ENCODE measurements at places on chromosomes 3 and 15.
A peak's percentile ranks its signal among the peaks of the same experiment; 100 is the strongest.

- no peak for DNase-seq
Measured at GRCh38 chr3:141257961-141258360, 26.3 kb downstream of the PXYLP1 start.

DNA sequence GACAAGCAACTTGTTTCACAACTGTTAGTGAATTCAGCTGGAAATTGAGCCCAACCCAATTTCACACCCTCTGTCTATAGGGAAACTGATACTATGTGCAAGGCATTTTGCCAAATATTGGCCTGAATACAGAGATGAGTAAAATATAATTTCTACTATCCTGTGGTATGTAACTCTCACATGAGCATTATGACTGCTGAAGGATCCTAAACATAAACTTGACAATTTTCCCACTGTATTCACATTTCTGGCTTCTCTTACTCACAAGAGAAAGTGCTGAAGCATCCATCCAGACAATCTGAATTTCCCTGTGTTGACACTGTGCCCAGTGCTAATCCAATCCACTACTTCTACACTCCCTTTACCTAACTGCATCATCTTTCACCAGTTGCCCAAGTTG, 28.4 kb downstream of the SERPINI2 start:
- no peak for DNase-seq

- no peak for DNase-seq
Measured at GRCh38 chr15:85388566-85389305, 8.3 kb downstream of the AKAP13 start.

DNA sequence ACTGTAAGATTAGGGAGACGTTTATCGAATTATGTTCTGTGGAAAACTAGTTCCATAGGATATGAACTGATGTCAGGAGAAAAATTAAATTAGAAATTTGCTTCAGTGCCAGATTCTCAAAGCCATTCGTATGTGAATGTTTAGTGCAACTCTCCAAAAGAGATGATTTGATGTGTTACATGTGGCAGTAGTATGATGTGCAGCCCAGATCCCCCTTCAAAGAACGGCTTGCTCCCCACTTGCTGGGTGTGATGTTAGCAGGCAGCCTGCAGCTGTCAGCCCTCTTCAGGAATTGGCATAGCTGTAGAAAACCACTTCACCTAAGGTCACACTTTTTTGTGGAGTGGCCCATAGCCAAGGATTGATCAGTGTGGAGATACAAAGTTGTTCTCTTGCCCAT, 127.0 kb upstream of the CCDC54 start:
- no peak for DNase-seq

DNA sequence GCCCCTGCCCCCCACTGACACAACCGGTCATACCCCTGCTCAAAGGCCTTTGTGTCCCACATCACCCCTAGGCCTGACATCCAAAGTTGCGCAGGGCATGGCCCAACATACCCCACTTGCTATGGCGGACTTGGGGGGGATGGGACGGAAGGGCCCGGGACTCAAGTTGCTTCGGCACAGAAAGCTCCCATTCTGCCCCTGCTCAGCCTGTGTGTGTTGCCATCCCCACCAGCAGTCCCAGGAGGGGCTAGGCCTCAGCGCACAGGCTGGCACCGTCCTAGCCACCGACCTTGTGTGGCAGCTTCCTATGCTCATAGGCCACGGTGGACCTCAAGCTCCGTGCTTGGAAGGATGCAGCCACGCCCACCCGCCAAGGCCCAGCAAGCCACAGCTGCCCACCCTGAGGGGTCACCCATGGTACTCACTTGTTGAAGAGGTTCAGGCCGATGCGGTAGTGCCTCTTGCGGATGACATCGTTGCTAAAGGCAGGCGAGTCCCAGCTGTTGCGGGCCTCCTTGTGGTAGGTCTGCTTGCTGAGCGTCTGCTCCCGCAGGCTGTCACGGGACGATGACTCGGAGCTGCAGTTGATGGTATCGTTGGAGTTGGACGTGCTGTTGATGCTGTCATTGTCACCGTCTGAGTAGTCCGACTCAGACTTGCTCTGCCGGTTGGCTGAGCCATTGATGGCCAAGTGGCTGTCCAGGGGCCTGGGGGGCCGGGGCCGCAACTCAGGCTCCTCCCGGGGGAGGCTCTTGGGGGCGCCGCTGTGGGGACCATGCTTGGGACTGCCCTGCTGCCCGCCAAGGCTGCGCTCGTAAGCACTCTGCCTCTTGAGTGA, 93.9 kb upstream of the RPL32 start:
- no peak for DNase-seq

DNA sequence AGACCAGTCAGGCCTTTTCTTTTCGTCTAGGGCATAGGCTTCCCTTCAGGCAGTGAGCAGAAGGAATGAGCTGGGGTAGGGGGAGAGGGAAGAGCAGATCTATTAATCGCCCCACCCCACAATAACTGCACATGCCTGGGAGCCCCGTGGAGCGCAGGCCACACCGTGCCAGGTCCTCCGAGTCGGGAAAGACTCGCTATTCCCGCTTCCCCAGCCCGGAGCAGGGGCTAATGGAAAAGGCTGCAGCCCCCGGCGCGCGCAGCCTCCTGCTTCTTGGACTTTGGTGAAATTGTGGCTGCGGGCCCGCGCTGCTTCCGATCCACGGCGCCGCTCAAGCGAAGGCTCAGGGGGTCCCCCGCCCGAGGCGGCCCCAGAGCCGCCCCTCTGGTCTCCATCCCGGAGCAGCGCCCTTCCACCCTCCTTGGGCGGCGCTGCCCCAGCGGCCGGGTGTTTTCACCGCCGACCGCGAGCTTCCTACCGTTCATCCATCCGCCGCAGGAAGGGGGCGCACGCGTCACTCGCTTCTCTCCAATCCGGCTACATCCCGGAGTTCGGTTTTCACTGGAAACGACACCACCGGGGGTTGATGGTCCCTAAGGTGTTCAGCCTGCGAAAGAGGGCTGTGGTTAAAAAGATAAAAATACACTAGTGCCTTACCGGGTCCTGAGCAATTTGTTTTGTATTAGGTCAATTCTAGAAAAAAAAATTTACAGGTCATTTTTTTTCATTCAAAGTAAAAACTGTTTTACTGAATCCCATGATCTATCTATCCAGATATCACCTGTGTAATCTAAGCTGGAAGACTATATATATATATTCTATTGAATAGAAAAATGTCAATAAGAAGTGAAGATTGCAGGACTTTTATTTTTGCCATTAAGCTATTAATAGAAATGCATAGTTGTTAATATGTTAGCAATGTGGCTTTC, 4.4 kb upstream of the SYNM start:
- peak; percentile 75 for DNase-seq

GRCh38 chr15:43977072-43977884, 150.5 kb downstream of the WDR76 start:
- no peak for DNase-seq

DNA sequence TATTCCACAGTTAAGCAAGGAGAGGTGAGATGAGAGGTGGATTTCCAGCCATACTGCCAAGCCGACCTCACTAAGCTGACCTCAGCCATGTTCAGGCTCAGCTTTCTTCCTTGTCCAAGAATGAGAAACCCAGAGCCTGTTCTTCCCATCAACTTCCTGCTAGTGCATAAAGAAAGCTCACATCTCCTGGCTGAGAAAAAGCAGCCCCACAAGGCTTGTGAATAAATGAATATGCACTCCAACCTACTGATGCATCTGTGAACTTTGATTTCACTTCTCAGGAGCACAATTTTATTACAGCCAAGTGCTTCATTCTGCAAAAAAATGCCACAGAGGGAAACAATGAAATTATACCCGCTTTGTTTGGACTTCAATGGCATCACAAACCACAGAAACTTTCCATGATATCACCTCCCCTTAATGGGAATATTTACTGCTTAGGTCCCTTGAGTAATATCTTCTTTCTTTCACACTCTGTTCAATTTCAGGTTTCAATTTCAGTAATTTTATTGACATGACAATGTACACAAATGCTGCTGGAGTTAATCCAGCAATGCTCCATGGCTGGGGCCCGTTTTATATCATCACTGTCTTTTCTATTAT, 437.0 kb upstream of the PPP2R3A start:
- DNase-seq = no peak

DNA sequence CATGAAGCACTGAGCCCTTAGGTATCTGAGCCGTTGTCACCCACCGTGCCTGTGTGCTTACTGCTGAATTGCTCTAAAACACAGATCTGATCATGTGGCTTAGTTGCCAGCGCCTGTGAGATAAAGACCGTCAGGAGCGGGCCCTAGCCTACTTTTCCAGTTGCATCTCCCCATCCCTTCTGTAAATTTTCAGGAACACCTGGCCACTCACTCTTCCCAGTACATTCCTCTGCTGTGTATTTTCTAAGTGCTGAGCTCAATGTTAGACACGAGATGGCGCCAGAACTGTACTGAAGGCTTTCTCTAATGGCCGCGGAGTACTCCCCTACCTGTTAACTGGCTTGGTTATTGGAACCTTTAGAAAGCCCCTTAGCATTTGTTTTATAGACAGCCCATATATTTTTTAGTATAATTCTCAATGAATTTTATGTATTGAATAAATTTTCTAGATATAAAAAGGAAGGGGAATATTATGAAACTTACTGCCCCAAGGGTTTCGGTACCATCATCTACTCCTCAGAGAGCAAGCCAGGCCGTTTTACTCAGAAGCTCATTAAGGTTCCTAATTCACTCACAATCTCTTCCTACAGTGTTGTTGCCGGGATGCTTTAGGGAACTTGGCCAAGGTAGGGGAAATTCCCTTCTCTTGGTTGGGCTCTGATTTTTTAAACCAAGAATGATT, 16.7 kb upstream of the WNT7A start:
- peak; percentile 56 for DNase-seq

GRCh38 chr3:112644453-112644852, 3.5 kb upstream of the CCDC80 start:
- DNase-seq = no peak

- no peak for DNase-seq
Measured at GRCh38 chr3:10627884-10628572, 122.6 kb upstream of the ATP2B2 start.

DNA sequence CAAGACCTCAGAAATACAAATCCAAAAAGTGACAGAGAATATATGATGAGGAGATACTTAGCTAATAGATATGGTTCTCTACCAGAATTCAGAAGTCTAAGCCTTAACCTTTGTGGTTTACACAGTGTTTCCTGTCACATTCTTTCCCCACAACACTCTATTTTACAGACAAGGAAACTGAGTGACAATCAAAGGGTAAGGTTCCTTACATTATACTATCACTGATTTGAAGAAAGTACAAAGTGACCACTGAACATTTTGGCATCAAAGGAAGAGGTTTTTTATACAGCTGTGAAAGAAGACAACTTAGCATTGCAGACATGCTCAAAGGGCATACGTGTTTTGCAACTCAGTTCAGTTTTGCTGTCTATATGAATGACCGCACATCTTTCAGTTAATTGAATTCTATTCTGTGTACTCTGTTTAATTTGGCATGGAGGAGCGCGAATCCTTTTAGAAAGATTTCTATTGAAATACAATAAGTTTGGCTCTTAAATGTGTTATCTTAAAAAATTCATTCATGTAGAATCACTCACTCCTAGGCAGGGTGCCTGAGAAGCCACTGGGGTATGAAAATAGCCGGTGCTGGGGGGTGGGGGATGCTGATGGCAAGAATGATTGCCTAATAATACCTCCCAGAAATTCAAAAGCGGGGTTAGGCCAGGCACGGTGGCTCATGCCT, 66.5 kb upstream of the SKOR1 start:
- no peak for DNase-seq

- DNase-seq = peak; percentile 28
Measured at GRCh38 chr15:85854345-85855097, 59.8 kb upstream of the KLHL25 start.

- DNase-seq = no peak
Measured at GRCh38 chr3:163482695-163483094, 1595.6 kb downstream of the SI start.

DNA sequence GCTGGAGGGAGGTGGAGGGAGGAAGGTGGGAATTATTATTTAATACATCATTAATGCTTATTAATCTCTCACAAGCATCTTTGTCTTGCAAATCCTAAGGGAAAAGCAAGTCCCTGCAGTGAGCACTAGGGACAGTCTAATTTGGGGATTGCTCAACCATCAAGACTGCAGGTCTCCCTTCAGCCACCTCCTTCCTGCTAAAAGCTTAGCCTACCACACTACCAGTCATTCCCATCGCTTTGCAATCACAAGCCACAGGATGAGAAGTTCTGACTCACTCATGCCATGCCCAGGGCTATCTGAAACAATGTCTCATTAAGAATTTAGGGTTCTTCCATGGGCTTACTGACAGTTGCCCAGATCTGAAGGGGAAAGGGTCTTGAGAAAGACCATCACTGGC, 51.0 kb upstream of the EIF1B start:
- DNase-seq = no peak

DNA sequence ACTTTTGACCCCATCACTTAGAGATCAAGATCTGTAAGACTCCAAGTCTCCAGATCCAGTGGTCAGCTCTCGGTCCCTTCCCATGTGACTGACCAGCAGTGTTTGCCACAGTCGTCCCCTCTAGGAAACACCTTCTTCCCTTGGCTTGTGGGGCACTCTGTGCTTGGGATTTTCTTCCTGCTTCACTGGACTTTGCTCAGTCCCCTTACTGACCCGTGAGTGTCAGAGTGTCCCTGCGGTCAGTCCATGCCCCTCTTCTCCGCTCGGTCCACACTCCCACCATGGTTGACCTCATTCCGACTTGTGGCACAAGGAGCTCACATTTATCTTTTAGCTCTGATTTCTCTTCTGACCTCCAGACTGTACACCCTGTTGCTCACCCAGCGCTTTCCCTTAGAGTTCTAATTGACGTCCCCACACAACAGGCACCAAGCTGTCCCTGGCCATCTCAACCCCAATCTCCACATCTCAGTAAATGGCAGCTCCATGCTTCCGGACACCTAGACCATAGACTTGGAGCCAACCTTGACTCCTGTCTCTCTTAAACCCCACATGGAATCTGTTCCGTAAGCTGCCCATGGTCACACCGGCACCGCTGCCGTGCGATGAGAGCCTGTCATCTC, 67.9 kb downstream of the APBA2 start:
- DNase-seq = no peak

DNA sequence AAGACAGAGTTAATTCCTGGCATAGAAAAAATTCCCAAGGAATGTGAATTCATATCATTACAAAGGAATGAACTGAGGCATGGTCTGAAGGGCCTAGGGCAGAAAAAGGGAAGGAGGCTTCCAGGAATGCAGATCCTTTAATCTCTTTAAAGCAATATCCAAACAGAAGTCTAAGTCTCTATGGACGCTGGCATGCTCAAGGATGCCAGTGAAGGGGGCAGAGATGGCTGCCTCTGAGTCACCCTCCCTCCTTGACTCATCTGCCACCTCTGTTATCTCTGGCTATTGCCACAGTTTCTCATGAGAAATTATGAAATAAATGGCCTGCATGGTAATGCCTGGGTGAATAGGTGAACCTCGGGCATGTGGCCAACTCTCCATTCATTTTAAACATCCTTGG, 96.3 kb upstream of the BCL6 start:
- no peak for DNase-seq

DNA sequence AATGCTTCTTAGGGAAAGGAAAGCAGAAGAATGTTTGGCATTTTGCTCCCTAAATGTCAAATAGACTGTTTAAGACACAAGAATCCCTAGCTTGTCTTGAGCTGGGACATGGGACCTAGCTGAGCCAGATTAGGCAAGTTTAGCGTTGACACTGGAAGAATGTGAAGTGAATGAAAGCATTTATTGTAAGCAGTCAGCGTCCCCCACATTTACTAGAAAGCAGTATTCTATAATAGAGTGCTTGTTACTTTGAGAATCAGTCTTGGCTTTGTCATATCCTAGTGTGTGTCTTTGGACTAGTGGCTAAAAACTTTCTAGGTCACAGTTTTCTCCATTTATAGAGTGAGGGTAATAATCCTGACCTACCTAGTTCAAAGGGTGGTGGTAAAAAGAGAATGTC, 161.6 kb downstream of the ADAMTSL3 start:
- no peak for DNase-seq

GRCh38 chr3:122678506-122678905, 2.1 kb upstream of the PARP14 start:
- no peak for DNase-seq

- no peak for DNase-seq
Measured at GRCh38 chr3:189282189-189282588, 110.4 kb downstream of the TPRG1 start.

All from progenitor cell of endocrine pancreas (in vitro differentiated cells).